ENCODE measurements at places on chromosomes 1 and 21.

DNA sequence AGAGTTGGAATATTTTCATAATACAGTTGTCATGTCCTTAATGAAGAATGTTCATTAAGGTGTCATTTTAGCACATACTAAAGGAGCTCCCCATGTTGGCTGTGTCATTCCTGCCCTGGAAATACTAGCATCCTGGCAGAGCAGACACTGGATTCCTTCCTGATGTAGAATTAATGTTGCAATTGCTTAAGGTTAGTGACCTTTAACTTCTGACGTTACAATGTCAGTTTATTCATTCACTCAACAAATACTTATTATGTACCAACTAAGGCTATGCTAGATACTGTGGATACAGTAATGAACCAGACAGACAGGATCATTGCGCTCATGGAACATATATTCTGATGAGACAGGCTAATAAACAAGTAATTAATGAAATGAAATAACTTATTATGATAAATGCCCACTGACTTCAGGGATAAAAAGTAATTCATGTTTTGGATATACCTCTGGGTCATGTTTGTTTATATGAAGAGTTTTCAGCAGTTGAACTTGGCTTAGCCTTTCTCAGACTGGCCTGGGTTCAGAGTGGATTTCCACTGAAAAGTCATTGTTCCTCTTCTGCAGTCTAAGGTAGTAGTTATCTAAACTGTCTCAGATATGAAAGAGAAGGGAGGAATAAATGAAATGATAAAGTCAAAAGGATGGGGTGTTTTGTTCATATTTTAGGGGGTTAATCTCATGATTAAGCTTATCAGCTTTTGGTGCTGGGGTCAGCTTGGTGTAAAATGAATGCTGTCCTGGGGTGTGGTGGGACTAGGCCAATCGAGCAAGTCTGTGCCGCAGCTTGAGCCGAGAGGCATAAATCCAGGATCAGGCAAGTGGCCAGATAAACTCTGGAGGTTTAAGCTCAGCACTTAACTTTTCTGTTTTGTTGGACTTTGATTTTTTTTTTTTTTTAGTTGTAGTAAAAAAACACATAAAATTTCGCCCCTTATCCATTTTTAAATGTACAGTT is 43.3 kb upstream of the KCNQ4 start:
- no peak for DNase-seq

DNA sequence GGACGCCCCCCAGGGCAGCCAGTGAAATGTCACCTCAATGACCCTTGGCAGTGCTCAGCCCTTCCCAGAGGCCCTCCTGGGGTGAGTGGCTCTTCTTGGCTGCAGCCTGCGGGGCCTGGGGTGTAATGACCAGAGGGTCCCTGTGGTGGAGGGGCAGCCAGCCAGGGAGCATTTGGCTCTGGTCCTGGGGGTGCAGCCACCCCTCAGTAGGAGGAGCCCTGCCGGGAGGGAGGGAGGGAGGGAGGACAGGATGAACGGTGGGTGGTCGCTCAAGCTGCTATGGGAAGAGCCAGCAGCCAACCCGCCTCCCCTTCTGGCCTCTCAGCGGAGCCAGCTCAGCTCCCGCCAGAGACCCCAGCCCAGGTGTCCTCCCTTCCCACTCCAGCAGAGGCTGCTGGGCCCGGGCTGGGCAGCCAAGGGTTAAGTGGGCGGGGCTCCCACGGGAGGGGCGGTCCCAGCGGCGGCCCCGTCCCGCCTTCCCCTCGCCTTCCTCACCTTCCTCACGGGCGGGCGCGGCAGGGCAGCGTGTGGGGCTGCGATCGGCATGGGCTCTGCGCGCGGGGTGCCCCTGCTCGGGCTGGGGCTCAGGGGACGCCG is 9.0 kb upstream of the PLCH2 start:
- peak; percentile 42 for DNase-seq

DNA sequence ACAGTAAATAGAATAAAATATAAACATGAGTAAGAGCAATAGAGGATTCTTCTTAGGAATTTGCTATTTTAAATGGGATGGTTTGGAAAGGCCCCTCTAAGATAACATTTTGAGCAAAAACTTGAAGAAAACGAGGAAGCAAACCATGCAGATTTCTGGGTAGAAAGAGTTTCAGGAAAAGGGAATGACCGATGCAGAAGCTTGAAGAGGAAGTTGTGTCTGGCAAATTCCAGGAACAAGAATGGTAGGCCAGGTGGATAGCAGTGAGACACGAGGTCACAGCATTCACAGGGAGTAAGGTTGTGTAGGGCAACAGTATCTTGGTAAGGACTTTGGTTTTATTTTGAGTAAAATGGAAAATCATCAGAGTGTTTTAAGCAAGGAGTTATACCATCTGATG is 108.9 kb downstream of the PEX14 start:
- no peak for DNase-seq

GRCh38 chr1:44970317-44970716 is 16.1 kb downstream of the EIF2B3 start:
- DNase-seq, result no peak

- no peak for DNase-seq
Observed at GRCh38 chr1:72601035-72601674, 318.8 kb upstream of the NEGR1 start.

GRCh38 chr1:36157973-36158826 is 2.2 kb downstream of the MAP7D1 start:
- no peak for DNase-seq

DNA sequence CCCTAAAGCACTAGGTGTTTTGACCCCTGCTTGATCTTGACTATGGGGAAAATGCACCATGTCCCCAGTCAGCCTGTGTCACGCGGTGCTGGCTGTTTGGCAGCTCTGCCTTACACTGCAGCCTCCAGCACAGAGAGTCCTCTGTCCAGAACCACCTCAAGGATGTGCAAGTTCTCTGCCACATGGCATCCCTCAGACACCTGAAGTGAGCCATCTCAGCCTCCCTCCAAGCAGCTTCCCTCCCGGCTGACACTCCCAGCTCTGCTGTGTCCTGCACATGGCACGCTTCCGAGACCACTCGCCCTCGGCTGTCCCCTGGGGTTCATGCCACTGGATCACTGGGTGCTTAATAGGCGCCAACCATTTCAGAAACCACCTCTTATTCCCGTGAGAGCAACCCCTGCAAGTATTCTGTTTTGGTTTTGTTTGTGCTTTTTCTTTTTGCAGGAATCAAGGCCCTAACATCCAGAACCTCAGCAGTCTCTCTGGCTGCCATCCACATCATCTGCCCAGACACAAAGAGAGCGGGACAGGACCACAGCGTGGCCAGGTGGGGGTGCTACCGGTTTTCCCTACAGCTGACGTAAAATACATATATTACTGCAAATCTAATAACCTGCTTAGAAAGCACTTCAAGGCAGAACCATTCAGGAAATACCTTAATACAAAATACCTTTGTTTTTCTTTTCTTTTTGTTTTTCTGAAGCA is 45.7 kb downstream of the CAPZB start:
- DNase-seq, result peak; percentile 49

DNA sequence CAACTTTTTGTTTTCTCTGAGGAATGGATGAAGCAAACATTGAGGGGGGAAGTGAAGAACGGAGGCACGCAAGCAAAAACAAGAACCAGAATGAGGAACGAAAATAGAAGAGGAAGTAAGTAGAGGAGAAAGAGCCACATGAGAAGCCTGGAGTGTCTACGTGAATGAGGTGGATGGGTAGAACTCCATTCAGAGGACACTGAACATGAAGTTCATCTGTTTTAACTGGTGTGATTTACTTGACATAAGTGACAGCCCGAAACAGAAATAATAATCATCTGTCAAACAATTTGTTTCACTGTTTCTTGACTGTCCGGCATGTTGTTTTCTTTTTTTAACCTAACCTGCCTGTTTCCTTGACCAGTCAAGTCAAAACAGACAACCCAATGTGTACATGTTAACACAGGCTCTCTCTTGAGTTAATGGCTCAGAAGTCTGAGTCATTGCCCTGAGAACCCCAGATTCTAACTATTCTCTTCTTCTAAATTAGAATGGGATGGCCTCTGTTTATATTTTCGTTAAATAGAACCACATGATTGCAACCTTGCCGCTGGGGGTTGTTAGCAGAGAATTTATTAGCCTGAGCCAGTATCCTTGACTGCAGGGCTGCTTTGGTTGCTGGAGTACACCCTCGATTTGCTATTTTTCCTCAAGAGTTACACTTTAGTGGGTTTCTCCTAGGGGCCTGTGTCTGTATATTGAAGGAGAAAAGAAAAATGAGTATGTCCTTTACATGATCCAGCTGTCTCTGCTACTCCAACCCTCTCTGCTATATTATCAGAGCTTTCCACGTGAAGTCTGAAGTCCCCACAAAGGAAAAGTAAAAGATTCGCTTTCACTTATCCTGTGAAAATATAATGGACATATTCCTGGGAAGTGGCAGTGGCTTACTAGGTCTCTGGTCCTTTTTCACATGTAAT is 151.7 kb downstream of the ZC3H11B start:
- no peak for DNase-seq

DNA sequence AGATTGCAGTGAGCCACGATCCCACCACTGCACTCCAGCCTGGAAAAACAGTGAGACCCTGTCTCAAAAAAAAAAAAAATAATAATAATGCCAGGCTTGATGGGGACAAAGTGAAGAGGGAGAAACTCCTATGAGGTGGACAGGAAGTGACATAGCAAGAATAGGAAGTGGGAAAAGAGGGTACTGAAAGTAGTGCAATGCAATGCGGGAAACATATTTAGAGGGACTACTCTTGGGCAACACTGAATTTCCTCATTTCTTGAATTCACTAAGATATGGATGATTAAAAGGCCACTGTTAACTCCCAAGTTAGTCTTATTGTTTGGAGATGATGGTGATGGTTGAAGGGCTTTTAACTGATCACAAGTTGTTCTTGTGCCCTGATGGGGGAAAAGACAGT is 21.6 kb upstream of the KCNA2 start:
- no peak for DNase-seq

DNA sequence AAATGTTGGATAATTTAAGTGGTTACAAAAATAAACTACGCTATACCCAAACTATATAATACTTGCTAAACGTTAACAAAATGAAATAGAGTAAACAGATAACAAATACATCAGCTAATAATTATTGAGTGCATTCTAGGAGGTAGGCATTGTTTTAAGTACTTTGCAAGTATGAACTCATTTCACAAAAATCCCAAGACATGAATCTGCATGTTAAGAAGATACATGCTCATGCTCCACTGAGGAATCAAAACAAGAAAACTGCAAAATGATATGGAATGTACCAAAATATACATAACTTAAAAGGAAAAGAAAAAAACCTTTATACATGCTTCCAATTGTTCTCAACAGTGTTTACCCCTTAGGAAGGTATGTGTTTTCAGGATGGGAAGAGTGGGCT is 2.5 kb downstream of the FRRS1 start:
- no peak for DNase-seq

- peak; percentile 68 for DNase-seq
Observed at GRCh38 chr1:60990714-60991090, 91.7 kb upstream of the NFIA start.

GRCh38 chr21:38990424-38990794 is 184.7 kb downstream of the ETS2 start:
- no peak for DNase-seq

- no peak for DNase-seq
Observed at GRCh38 chr21:42374864-42375499, 8.6 kb upstream of the TFF1 start.

GRCh38 chr1:21149430-21149854 is 27.3 kb downstream of the EIF4G3 start:
- DNase-seq, result no peak

DNA sequence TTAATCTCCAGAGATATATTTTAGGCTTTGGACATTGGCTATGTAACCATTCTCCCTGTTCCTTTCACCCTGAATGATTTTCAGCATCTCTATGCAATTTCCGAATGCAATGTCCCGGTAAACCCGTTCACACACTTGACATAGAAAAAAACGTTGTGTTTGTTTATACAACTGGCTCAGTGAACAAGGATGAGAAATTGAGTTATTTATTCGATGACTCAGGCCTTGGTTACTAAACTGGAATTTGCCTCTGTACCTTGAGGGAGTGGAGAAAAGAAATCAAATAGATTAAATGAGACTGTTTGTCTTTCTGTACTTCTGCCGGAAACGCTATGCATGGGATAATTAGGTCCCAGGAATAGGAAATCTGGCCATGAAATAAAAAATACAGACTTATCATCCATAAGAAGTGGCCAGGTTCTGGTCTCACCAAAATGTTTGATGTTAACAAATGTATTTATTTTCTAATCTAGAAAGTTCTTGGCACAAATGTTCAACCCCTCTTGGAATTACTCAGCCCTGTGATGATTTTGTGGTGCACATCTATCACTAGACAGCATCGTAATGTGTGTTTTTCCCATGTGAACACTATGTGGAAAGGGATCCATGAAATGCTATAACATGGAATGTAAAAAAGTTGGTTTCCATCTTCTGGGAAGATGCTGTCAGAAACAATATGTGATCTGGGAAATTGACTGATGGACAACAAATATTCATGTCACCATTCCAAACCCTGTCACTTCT is 253.9 kb downstream of the DUSP10 start:
- DNase-seq, result no peak

- no peak for DNase-seq
Observed at GRCh38 chr1:230150615-230151014, 83.6 kb downstream of the GALNT2 start.

- DNase-seq, result no peak
Observed at GRCh38 chr1:12546771-12547585, 71.0 kb downstream of the DHRS3 start.

- DNase-seq, result no peak
Observed at GRCh38 chr1:186873687-186874086, 44.9 kb downstream of the PLA2G4A start.

DNA sequence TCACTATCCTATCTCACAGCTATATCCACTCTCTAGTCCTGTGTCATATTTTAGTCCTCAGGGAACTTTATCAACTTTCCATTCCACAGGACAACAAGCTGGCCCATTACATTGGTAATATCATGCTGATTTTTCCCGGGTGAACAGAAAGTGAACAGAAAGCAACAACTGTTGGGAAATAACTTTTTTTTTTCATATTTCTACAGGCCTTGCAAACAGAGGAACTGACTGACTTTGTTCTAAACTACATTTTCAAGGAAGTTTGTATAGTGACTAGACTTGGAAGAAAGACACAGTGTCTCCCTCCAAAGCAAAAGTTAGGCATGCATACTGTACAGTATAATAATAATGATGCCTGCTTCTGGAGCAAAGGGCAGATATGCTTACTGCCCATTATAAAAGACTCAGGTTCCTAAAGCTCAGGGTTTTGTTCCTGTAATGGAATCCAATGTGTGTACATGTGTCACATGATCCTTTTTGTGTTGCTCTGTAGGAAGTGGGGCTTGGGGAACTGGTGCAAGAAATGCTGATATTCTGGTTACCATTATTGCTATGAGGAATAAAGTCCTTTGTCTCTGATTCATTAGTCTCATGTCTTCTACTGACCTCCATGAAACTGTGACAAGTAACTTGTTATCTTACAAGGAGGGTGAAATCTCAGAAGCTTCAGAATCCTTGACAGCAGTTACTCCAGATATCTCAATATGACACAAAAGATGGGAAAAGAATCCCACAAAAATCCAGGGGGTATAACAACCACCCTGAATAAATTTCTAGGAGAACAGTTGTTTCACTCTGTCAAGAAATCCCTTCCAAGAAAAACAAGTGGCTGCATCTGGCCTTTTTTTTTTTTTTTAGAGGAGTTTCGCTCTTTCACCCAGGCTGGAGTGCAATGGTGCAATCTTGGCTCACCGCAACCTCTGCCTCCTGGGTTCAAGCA is 17.7 kb upstream of the NTPCR start:
- DNase-seq, result no peak

GRCh38 chr21:45110873-45111624 is 36.7 kb downstream of the ADARB1 start:
- no peak for DNase-seq

- no peak for DNase-seq
Observed at GRCh38 chr1:210531475-210532222, 202.9 kb downstream of the HHAT start.

- no peak for DNase-seq
Observed at GRCh38 chr1:7000720-7001119, 215.5 kb downstream of the CAMTA1 start.
